ENCODE measurements at places on chromosomes 11 and 22.

DNA sequence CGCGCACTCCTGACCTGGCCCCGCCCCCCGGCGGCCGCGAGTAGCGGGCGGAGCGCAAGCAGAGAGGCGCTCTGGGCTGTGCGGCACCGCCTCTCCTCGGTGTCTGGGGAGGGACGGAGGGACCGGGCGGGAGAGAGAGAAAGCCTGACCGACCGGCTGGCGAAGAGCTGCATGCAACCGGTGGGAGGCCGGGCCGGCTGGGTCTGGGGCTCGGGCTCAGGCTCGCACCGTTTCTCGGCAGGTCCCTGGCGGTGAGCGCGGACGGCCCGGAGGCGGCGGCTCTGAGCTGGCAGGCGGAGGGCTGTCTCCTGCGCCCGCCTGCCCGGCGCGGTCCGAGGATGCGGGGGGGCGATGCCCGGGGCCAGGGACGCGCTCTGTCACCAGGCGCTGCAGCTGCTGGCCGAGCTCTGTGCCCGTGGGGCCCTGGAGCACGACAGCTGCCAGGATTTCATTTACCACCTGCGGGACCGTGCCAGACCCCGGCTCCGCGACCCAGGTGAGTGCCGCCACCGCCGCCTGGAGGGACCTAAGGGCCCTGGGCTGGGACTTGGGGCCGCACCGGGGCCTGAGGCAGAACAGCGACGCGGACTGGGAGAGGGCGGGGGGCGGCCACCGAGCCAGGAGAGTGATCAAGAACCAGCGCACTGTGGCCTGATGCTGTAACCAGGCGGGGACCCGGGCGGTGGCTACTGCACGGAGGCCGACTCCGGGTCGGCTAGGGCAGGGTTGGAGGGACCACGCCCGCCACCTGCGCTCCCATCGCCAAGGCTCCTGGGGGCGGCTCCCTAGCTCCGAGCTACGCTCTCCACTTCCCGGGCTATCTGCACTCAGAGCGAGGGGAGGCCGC, at the start of gene SYT9:
Gene SYT9, plus strand, starts transcription at position 69 of the 847 bp plus-strand sequence. Its CDS starts 283 bp downstream, at position 352.
- no peak for DNase-seq

DNA sequence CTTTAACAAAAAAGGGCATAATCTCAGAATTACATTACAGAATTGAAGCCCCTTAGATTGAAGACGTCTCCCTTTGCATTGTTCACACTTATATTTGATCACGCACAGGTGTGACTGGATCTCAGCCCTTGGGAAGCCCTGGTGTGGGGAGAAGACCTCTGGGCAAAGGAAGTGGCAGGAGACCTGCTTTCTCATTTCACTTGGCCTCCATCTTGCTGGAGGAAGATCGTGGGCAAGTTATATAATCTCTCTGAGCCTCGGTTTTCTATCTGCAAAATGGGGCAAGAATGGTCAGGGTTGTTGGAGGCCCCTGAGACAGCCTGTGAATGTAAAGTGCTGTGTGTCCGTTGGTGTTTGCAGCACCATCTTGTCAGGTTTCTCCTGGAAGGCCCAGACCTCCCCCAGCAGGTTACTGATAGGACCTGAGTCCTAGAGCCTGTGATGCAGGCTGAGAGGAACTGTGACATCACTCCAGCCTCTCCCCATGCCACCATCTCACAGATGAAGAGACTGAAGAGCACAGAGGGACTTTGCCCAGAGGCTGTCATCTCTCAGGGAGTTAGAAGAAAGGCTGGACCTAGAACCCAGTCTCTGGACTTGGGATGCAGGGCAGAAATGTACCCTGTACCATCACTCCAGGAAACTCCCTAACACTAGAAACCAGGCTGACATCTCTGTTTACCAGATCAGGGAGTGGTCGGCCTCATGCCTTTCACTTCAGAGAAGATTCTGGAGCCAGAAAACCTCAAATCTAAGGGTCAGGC, 1.1 kb upstream of the APOA1 start:
- DNase-seq, result no peak

GRCh38 chr11:82969811-82970210, 68.3 kb downstream of the DDIAS start:
- no peak for DNase-seq

- no peak for DNase-seq
These were observed 28.4 kb downstream of the MMP13 start for GRCh38 chr11:102926961-102927623.

- no peak for DNase-seq
These were observed 219.6 kb downstream of the C11orf87 start for GRCh38 chr11:109641549-109641948.

GRCh38 chr11:132154781-132155180, 784.4 kb downstream of the NTM start:
- no peak for DNase-seq

DNA sequence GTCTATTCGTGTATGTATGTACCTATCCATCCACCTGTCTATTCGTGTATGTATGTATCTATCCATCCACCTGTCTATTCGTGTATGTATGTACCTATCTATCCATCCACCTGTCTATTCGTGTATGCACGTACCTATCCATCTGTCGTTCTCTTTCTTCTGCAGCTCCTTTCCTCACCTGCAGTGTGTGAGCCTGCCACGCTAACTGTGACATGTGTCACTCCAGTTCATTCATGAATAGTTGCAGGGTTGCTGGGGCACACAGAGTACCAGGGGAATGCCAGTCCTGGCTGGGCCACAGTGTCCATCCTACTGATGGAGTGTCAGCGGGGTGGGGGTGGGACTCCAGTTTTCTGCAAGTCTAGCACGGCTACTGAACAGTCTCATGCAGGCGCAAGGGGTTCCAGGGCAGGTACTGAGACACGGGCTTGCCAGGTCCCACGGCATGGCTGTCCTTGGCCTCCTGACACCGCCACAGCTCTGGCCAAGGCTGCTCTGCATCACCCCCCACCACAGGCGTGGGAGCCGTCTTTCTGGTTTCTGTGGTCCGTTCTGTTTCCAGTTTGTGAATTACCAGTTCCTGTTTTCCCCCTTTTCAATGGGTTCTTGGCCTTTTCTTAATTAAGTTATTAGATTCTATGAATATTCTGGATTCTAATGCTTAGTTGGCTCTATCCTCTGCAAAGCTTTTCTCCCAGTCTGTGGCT, 88.8 kb upstream of the CLDN5 start:
- DNase-seq, result no peak

- DNase-seq, result peak; percentile 21
These were observed 32.5 kb upstream of the ATXN10 start for GRCh38 chr22:45638834-45639746.

DNA sequence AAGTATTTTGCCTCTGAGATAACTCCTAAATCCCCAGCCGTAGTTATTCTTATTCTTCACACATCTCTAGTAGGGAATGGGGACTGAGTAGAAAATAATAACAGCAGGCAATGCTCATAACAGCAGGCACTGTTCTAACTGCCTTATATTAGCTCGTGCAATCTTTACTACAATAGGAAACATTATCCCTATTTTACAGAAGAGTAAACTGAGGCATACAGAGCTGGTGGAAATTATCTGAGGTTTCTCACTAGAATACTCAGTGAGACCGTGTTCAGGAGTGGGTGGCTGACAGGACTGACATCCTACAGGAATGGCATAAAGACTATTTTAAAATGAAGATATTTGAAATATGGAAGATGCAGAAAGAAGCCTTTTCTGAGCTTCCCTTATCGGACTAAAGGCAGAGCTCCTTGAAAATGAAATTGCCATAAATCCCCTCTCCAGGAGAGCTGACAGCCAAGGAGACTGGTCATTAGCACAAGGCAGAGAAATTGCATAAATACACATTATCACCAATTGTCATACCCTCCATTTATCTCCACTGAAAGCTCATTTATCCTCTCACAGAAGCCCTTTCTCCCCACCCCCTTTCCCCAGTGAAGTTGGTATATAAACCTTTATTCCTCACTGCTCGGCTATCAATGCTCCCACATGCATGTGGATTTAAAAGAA, 93.9 kb downstream of the RASSF10 start:
- no peak for DNase-seq

GRCh38 chr11:72370201-72370600, 64.1 kb downstream of the CLPB start:
- no peak for DNase-seq

DNA sequence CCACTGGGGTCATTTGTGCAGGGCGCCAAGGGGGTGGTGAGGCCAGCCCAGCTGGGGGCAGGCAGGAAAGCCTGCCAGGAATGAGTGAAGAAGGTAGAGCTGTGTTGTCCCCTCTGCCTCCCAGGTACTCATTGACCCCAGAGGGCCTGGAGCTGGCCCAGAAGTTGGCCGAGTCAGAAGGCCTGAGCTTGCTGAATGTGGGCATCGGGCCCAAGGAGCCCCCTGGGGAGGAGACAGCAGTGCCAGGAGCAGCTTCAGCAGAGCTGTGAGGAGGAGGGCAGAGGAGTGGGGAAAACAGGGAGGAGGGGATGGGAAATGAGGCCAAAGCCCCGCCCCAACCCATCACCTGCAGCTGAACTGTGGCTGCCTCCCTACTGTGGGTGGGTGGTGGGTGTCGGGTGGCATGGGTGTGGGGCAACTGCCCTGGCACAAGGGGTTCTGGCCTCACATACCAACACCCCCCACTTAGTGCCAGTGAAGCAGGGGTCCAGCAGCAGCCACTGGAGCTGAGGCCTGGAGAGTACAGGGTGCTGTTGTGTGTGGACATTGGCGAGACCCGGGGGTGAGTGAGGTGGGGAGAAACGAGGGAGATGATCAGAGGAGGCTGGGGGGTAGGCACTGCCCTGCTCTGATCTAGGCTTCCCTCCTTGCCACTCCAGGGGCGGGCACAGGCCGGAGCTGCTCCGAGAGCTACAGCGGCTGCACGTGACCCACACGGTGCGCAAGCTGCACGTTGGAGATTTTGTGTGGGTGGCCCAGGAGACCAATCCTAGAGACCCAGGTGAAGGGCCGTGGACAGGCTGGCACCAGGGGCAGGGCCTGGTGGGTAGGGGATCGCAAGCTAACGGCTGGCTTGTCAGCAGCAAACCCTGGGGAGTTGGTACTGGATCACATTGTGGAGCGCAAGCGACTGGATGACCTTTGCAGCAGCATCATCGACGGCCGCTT, 3.0 kb downstream of the MUS81 start:
- DNase-seq, result no peak

DNA sequence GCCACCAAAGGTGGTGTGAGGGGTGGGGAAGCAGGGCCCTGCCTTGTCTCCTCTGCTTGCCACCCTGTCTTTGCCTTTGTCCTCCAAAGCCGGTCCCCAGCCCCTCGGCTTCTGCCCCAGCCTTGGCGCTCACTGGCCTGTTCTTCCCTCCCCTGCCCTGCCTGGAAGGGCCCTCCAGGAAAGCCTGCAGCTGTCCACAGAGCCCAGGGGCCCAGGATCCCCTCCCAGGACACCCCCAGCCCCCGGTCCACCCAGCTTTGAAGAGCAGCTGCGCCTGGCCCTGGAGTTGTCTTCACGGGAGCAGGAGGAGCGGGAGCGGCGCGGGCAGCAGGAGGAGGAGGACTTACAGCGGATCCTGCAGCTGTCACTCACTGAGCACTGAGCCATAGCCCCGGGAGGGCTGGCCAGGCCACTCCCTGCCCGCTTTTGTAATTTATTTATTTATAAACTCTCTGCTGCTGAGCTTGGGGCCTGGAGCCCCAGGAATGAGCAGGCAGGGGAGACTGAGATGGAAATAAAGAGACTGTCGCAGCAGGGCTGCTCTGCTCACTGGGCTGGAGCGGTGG, 1.3 kb upstream of the SSH3 start:
- no peak for DNase-seq

DNA sequence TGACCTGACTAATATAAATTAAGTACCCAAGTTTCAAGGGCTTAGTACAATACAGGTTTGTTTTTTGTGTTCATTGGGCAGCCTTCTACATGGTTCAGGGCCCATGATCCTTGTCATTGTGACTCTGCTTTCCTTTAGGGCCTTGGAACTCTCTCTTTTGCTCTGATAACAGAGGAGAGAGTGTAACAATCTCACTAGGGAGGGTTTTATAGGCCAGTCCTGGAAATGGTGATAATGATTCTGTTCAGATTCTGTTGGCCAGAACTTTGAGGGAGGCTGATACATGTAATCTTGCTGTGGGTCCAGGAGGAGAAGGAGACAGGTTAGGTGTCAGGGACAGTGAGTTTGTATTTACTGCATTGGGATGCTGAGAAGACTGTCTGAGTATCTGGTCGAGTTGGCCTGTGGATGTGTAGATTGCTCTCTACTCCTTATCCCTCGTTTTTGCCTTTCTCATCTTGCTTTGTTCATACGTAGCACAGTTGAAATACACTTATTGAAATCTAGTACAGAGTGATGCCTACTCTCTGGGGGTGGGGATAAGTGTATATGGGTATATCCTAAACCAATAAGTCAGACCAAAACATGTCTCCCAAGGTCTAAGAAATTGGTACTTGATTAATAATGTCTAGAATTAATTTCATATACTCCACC, 37.5 kb upstream of the HEPHL1 start:
- no peak for DNase-seq

DNA sequence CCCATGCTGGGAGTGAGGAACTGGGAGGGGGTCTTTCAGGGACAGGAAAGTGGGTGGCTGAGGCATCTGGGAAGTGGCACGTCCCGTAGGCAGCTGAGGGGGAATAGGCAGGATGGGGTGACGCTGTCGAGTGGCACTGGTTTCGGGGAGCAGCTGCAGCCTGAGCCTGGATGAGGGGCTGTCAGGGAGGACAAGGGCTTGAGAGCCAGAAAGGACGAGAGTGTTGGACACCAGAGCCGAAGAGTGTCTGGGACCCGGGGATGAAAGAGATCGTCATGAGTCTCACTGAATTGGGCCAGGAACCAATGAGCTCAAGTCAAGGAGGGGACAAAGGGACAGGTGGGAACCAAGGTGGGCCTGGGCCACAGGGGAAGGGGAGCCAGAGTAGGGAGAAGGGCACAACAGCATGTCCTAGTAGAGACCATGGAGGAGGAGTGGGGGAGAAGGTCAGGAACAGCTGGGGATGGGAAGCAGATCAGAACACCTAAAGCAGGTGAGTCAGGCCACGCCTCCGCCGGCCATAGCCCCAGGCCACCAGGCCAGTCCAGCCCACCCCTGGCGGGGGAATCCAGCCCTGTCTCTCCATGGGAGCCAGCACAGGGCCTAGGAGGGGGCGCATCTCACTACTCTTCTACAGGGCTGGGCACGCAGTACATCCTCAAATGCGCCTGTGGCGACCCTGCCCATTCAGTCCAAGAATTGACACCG, 4.2 kb downstream of the RAB3IL1 start:
- no peak for DNase-seq

GRCh38 chr22:48884786-48885185, 942.9 kb downstream of the BRD1 start:
- DNase-seq, result no peak

DNA sequence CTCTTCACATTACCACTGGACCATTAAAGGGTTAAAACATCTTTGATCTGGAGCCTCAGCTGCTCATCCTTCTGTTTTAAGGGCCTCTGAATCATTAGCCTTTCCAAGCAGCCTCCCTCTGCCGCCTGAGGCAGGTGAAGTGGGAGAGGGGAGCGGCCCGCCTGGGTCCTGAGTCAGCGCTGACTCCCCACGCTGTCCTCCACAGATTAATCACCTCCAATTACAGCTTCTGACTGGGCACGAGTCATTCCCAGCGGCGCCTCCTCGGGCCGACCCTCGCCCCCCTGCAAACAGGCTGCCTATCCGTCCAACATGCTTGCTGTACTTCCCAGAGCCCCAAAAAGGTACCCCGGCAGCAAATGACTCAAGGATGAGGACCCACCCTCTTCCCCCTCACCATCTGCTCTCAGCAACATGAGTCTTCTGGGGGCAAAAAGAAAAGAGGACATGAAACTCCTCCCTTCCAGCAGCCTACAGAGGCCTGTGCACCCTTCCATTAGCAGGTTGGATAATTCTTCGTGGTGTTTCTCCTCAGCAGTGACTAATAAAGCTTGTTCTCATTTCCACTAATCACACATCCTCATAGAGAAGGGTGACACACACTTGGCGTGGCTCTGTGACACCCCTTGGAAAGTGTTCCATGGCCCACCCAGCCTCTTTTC, 44.3 kb upstream of the JAM3 start:
- no peak for DNase-seq

GRCh38 chr11:83583757-83584366, 297.7 kb upstream of the CCDC90B start:
- no peak for DNase-seq

GRCh38 chr11:5701055-5701577, 11.5 kb downstream of the TRIM22 start:
- DNase-seq, result no peak
